ENCODE measurements at places on chromosomes 16 and 17.

GRCh38 chr17:36983618-36984017 is 34.9 kb downstream of the AATF start:
- no peak for DNase-seq

- DNase-seq: no peak
Observed at GRCh38 chr16:4208341-4208751, 33.5 kb downstream of the SRL start.

- DNase-seq: no peak
Observed at GRCh38 chr16:55179852-55180585, 144.0 kb upstream of the IRX6 start.

GRCh38 chr17:81813861-81814683 is 10.1 kb downstream of the GCGR start:
- DNase-seq: no peak

DNA sequence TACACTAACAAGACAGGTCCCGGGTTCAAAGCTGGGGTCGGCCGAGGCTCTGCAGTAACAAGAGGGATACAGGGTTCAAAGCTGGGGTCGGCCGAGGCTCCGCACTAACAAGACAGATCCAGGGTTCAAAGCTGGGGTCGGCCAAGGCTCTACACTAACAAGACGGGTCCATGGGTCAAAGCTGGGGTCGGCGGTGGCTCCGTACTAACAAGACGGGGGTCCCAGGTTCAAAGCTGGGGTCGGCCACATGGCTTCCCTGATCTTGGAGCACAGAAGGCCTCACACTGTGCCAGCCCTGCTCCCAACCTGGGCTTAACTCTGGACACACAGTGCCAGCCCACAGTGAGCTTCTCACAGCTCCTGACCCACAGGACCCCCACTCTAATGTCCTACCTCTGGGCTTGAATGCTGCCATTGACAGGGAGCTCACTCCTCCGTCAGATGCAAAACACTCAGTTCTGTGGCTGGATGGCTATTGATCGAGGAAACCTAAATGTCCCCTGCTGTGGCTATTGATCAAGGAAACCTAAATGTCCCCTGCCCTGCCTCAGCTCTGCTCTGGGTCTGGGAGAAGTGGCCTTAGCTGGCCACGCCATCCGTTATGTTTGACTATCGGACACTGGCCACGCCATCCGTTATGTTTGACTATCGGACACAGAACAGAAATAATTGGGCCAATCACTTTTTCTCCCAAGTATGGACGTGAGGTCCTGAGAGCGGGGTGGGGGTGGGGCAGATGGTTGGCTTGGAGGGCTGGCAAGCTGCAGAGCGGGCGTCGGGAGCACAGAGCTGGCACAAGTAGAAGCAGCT is 54.6 kb upstream of the DOC2B start:
- DNase-seq: no peak

GRCh38 chr16:9112166-9112843 is 20.9 kb downstream of the HAPSTR1 start:
- DNase-seq: no peak

DNA sequence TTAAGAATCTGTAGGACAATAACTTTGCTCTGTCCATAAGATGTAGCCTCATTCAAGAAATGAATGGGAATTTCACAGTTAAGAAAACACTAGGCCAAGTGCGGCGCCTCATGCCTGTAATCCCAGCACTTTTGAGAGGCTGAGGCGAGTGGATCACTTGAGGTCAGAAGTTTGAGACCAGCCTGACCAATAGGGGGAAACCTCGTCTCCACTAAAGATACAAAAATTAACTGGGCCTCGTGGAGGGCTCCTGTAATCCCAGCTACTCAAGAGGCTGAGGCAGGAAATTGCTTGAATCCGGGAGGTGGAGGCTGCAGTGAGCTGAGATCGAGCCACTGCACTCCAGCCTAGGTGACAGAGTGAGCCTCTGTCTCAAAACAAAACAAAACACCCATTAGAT is 19.9 kb upstream of the RSL1D1 start:
- peak; percentile 29 for DNase-seq

GRCh38 chr17:21132428-21132827 is 5.7 kb downstream of the DHRS7B start:
- DNase-seq: no peak

GRCh38 chr16:55125818-55126385 is 195.2 kb downstream of the IRX5 start:
- DNase-seq: no peak

- DNase-seq: no peak
Observed at GRCh38 chr16:80652441-80652840, 111.6 kb downstream of the DYNLRB2 start.

DNA sequence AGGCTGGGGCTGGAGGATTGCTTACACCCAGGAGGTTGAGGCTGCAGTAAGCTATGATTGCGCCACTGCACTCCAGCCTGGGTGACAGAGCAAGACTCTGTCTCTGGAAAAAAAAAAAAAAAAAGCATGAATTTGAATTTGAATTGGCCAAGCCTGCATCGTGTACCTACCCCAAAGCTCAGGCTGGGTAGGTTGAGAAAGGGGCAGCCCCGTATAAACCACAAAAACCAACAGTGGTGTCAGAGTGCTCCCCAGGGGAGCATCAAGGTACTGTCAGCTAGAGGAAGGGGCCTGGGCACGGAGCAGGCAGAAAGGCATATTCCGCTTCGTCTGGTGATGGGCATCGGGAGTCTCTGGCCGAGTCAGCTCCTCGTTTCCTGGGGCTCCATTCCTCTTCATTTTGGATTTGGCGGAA is 40.9 kb downstream of the RAP1GAP2 start:
- DNase-seq: peak; percentile 68

GRCh38 chr17:74134991-74135390 is 68.5 kb upstream of the RPL38 start:
- DNase-seq: no peak

- no peak for DNase-seq
Observed at GRCh38 chr17:80781211-80781610, 210.4 kb upstream of the CHMP6 start.

All from NAMALWA (cell line).